PC-9 (cell line): ENCODE measurements at places on chromosomes 12 and 14. TPM values are rescaled to one million over a fixed set of nuclear protein-coding genes. Genes with fewer than 3 reads are reported as not detected.
A peak's percentile ranks its signal among the peaks of the same experiment; 100 is the strongest.

- no peaks in the 10 kb centered on the region for H3K4me1 ChIP-seq
- no peaks in the 10 kb centered on the region for H3K36me3 ChIP-seq
- DNase-seq = no peak
- no peak overlapping the region for H3K4me3 ChIP-seq
These were observed 208.2 kb upstream of the FOXN3 start for GRCh38 chr14:89625244-89625713.

- H3K36me3 ChIP-seq = no peaks in the 10 kb centered on the region
- no peak overlapping the region for H3K27ac ChIP-seq
- no peaks in the 10 kb centered on the region for H3K4me1 ChIP-seq
- no peaks in the 10 kb centered on the region for H3K27me3 ChIP-seq
These were observed 1044.3 kb downstream of the BCL11B start for GRCh38 chr14:98227727-98228111.

- peaks cover 86% of the 10 kb centered on the region for H3K36me3 ChIP-seq
- no peak overlapping the region for H3K27ac ChIP-seq
- H3K27me3 ChIP-seq = no peaks in the 10 kb centered on the region
- no peak overlapping the region for H3K4me3 ChIP-seq
These were observed 30.8 kb downstream of the XRCC3 start for GRCh38 chr14:103684471-103684870.

DNA sequence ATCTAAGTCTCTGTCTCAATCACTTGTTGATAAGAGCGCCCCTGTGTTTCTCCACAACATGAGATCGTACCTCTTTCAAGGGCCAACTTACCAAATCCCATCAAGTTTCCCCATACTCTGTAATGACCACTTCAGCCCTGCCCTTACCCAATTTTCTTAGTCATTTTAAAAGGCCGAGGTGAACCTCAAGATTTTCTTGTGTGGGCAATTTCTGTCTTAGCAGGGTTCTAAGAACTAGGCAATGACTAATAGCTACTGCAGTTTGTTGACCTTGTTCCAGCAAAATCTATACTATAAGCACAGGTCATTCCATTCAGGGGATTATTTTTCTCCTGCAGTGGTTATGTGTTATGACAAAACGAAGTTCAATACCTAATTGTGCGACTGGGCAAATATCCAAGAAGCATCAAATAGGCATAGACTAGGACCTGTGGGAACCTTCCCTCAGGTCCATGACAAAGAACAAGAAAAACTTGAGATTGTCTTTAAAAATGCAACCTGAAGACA is 359.8 kb downstream of the PCNX1 start:
- no peaks in the 10 kb centered on the region for H3K36me3 ChIP-seq
- H3K4me3 ChIP-seq = no peak overlapping the region
- H3K4me1 ChIP-seq = peaks cover 23% of the 10 kb centered on the region
- H3K27ac ChIP-seq = no peak overlapping the region
- DNase-seq = peak; percentile 69

TMEM179 gene
- total RNA-seq = not detected in 2 replicates

GRCh38 chr12:53048033-53048779 is 1.7 kb upstream of the TNS2 start:
- H3K4me1 ChIP-seq = peaks cover 32% of the 10 kb centered on the region
- peak overlapping the region; percentile 36 for H3K27ac ChIP-seq
- H3K4me3 ChIP-seq = no peak overlapping the region

KCTD10 gene
- 37.4 and 45.9 TPM in 2 replicates for total RNA-seq

MYH6 gene
- not detected in 2 replicates for total RNA-seq

TEX22 gene
- 2.6 and 6.5 TPM in 2 replicates for total RNA-seq

- no peaks in the 10 kb centered on the region for H3K27me3 ChIP-seq
- no peak overlapping the region for H3K27ac ChIP-seq
- peaks cover 8% of the 10 kb centered on the region; the same call in 1 of the 2 replicates for H3K4me1 ChIP-seq
- no peak for DNase-seq
- H3K4me3 ChIP-seq = no peak overlapping the region
- H3K36me3 ChIP-seq = no peaks in the 10 kb centered on the region
These were observed 1.1 kb downstream of the CLECL1 start for GRCh38 chr12:9731797-9732196.

- no peak overlapping the region for H3K27ac ChIP-seq
- H3K27me3 ChIP-seq = peaks cover 51% of the 10 kb centered on the region
- no peaks in the 10 kb centered on the region for H3K4me1 ChIP-seq
- no peak for DNase-seq
- no peak overlapping the region for H3K4me3 ChIP-seq
These were observed 71.9 kb downstream of the BCL11B start for GRCh38 chr14:99199846-99200653.

- no peak overlapping the region for H3K27ac ChIP-seq
- no peak for DNase-seq
- peaks cover 15% of the 10 kb centered on the region for H3K4me1 ChIP-seq
- no peaks in the 10 kb centered on the region for H3K27me3 ChIP-seq
- no peaks in the 10 kb centered on the region for H3K36me3 ChIP-seq
These were observed 13.4 kb upstream of the FRMD6 start for GRCh38 chr14:51638071-51638944.

BDKRB1 gene
- not detected in 2 replicates for total RNA-seq

COCH gene
- 1.4 and 1.5 TPM in 2 replicates for total RNA-seq

- DNase-seq = no peak
- H3K27ac ChIP-seq = no peak overlapping the region
- peaks cover 8% of the 10 kb centered on the region; the same call in 1 of the 2 replicates for H3K4me1 ChIP-seq
- H3K4me3 ChIP-seq = no peak overlapping the region
- no peaks in the 10 kb centered on the region for H3K27me3 ChIP-seq
- H3K36me3 ChIP-seq = peaks cover 9% of the 10 kb centered on the region; the same call in 1 of the 2 replicates
These were observed 38.5 kb upstream of the KCNMB4 start for GRCh38 chr12:70327541-70327940.

DNA sequence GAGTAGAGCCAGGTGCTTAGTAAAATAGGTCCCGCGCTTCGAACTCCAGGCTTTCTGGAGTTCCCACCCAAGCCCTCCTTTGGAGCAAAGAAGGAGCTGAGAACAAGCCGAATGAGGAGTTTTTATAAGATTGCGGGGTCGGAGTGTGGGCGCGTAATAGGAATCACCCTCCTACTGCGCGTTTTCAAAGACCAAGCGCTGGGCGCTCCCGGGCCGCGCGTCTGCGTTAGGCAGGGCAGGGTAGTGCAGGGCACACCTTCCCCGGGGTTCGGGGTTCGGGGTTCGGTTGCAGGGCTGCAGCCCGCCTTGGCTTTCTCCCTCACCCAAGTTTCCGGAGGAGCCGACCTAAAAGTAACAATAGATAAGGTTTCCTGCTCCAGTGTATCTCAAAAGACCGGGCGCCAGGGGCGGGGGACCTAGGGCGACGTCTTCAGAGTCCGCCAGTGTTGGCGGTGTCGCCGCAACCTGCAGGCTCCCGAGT is 3.6 kb downstream of the SSTR1 start:
- no peak overlapping the region for H3K4me3 ChIP-seq
- no peaks in the 10 kb centered on the region; the same call in 1 of the 2 replicates for H3K4me1 ChIP-seq
- H3K36me3 ChIP-seq = no peaks in the 10 kb centered on the region
- H3K27me3 ChIP-seq = no peaks in the 10 kb centered on the region
- DNase-seq = no peak

RFX4 gene
- not detected in 2 replicates for total RNA-seq

SERPINA10 gene
- total RNA-seq = not detected in 2 replicates

- no peaks in the 10 kb centered on the region for H3K27me3 ChIP-seq
- no peak for DNase-seq
- H3K27ac ChIP-seq = no peak overlapping the region
- H3K4me1 ChIP-seq = no peaks in the 10 kb centered on the region
- no peak overlapping the region for H3K4me3 ChIP-seq
These were observed 147.5 kb downstream of the KCNH5 start for GRCh38 chr14:62897771-62898170.

LMNTD1 gene
- not detected in 2 replicates for total RNA-seq

KRT77 gene
- total RNA-seq = not detected in 2 replicates
